SK-N-DZ (cell line): ENCODE measurements at places on chromosomes 3 and 15.

- no peak for DNase-seq
Observed at GRCh38 chr3:69994919-69995318, 4.6 kb upstream of the SAMMSON start.

DNA sequence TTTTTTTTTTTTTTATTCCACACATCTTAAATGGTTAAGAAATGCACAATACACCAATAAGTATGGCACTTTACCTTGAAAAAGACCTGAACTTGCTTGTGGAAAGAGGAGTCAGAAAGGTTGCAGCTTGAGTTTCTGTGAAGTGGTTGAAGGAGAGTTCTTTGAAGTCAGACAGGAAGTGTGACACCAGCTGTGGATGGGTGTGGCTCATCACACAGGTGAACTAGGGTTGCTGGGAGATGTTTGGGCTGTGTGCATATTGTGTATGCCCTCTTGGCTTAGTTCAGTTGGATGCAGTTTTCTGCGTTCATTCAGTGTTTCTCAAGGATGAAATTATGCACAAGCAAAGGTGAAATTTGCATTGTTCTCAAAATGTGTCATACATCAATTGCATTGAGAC is 6.3 kb downstream of the AEN start:
- no peak for DNase-seq

DNA sequence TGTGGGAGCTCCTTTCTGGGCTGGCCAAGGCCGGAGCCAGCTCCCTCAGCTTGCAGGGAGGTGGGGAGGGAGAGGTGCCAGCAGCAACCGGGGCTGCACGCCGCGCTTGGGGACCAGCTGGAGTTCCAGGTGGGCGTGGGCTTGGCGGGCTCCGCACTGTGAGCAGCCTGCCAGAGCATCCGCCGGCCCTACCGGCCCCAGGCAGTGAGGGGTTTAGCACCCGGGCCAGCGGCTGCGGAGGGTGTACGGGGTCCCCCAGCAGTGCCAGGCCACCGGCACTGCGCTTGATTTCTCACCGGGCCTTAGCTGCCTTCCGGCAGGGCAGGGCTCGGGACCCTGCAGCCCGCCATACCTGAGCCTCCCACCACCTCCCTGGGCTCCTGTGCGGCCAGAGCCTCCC is 651.0 kb upstream of the ARPP21 start:
- DNase-seq: no peak

GRCh38 chr3:126983653-126984390 is 907 bp downstream of the PLXNA1 start:
- peak; percentile 59 for DNase-seq

DNA sequence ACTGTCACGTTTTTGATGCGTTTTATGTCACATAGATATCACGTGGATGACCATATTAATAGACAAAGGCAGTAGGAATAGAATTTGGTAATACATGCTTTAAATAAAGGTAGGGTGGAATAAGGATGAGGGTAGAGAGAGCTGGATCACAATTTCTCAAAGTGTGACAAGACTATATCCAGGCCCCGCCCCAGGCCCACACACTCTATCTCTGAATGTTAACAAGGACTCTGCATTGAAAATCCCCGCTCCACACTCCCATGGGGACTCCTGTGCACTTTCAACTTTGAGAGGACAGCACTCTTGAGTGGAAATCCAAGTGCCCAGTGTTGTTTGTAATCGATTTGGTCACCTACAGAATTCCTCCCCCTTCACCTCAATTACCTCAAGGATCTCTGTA is 31.4 kb downstream of the ETV5 start:
- no peak for DNase-seq

DNA sequence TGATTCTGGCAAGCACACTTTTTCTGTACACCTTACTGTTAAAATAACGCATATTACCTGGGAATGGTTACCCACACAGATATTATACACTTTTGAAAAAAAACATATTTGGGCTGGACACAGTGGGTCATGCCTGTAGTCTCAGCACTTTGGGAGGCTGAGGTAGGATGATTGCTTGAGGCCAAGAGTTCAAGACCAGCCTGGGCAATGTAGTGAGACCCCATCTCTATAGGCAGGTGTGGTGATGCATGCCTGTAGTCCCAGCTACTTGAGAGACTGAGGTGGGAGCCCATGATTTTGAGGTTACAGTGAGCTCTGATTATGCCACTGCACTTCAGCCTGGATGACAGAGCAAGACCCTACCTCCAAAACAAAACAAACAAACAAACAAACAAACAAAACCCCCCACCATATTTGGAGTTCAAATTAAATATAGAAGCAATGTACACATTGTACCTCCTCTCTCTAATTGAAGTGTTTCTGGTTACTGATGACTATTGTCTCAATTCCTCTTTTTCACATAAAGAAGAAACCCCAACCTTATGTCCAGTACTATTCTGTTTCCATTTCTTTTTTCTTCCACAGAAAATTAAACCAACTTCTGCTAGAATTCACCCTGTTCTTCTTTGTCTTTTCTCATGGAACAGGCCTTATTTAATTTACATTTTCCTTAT is 152.6 kb upstream of the UMPS start:
- DNase-seq: no peak

- no peak for DNase-seq
Observed at GRCh38 chr15:35271371-35272043, 186.4 kb upstream of the NANOGP8 start.
